ENCODE measurements at places on chromosomes 6 and 20.

- DNase-seq, result no peak
These were observed at the start of gene SAMD5 for GRCh38 chr6:147508042-147508865. Gene SAMD5, plus strand, starts transcription at chr6:147508690. Its CDS starts 239 bp downstream, at chr6:147508929.

DNA sequence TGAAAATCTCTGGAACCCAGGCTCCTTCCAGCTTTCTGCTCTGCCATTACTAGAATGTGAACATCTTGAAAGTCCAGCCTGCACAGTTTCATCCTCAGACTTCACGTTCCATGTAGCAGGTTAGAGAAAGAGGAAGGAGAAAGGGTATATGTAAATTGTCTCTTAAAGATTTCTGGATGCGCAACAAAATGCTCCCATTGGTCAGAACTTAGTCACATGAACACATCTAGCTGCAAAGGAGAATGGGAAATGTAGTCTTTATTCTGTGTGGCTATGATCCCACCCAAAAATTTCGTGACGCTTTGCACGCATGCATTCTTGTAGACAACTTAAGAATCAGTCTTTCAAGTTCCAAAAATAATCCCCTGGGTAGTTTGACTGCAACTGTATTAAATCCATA, 46.4 kb upstream of the CHD6 start:
- no peak for DNase-seq

GRCh38 chr6:39610221-39610620, 115.0 kb downstream of the KIF6 start:
- DNase-seq, result no peak

- DNase-seq, result no peak
These were observed 11.8 kb downstream of the NOL4L start for GRCh38 chr20:32573167-32573851.

DNA sequence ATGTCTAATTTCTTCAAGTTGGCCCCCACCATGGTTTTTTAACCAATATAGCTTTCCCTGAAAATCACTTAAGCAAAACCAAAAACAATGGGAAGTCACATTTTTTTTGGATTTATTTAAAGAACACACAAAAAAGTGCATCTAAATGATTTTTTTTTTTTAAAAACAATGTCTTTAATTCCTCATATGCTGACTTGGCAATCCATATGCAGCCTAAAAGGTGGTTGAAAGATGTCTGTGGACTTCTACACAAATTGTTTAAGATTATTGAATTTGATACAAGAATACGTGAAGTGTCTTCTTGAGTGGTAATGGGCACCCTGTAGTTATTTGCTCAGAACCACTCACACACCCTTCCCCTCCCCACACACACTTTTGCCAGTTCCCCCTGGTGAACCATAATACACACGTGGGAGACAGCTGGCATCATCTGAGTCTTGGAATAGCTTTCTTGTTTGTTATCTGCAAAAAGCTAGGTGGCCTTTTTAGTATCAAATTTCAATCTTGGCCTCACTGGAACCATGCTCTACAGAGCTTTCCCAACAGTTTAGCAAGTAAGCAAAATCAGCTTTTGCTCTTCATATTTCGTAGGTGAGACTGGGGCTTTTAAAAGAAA, 60.9 kb upstream of the TULP1 start:
- no peak for DNase-seq

- no peak for DNase-seq
These were observed 185.8 kb upstream of the MAN1A1 start for GRCh38 chr6:119535332-119535731.

- peak; percentile 27 for DNase-seq
These were observed 453 bp downstream of the KCNQ5 start for GRCh38 chr6:72622094-72622940.

- DNase-seq, result no peak
These were observed 63.1 kb downstream of the ATXN1 start for GRCh38 chr6:16698162-16698533.

DNA sequence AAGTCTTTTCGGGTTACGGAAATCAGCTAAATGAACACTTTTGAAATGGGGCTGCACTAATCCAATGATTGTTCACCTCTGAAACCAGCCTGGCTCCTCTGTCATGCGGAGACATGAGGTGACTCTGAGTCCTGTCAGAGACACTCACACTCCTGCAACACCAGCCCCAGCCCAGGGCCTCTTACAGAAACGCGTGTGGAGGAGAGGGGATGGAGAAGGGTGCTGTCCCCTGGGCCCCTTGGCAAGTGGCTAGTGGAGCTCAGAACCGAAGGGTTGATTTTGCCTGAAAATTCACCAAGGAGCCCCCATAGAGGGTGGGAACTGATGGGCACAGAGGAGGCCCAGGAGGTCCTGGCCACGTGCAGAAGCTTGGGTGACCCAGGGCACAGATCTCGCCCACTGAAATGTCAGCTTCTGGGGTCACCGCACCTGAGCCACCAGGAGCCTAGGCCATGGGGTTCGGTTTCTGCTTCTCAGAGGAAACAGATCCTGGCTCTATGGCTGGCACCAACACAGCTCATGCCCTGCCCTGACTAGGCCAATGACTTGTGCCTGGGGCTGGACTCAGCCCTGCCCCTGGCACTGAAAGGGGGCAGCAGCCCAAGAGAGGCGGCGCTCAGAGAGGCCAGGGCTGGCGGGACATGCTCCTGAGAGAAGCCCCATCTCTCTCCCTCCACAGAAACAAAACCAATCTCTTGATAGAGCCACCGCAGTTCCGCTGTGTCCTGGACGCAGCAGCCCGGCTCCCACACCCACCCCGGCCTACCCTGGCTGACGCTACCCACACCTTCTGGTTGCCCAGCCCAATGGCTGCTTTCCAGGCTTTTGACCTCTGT, 144.7 kb downstream of the ERMARD start:
- DNase-seq, result no peak

GRCh38 chr20:51462566-51463276, 79.8 kb downstream of the NFATC2 start:
- no peak for DNase-seq

DNA sequence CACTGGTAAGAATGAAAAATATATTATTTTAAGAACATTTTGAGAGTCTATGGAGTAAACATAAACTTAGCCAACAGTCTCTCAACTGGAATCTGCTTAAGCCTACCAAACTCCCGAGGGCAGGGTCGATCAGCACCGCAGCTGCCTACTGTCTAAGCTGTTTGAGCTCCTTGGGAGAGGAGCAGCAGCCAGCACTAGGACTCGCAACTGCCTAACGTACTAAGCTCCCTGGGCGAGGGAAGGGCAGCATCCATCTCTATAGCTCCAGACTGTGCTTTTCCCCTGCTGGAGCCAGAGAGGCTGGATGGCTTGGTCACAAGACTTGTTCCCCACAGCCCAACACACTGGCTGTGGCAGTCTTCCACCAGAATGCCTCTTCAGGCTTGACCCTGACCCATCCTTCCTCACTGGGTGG, 96.4 kb downstream of the MOXD1 start:
- DNase-seq, result no peak

- DNase-seq, result no peak
These were observed 214.1 kb downstream of the COL12A1 start for GRCh38 chr6:74991573-74992332.

DNA sequence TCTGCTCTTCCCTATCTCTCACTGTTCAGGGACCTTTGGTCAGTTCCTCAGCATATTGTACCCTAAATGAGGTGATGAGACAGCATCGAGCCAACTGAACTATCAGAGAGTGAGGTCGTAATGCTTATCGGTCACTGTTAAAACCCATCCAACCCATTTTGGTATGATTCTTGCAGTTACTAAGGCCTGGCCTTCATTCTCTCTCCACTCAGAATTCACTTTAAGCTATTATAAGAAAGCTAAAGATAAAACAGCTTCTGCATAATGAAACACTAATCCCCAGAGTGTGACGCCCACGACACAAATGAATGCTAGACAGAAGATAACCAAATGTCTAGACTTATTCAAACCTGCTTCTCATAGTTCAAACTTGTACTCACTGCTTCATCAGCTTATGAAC, 175.8 kb downstream of the GMPR start:
- no peak for DNase-seq

DNA sequence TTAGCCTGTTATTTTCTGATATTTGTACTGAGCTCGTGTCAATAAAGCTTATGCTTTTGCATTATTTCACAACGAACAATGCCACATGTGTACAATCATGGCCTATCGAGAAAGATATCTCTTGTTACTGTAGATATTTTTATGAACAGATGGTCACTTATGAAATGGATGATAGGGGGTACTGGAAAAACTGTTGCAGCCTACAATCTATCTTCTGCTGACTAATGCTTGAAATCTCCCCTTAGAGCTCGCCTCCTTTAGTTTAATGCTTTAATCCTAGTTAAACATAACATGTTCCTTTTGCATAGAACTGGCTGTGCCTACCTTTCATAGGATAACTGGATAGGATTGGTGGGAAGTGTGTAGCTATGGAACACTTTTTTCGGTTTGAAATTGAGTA, 296.2 kb downstream of the FARS2 start:
- no peak for DNase-seq

- DNase-seq, result no peak
These were observed 113.0 kb upstream of the CEP162 start for GRCh38 chr6:84340422-84340821.

- DNase-seq, result no peak
These were observed 25.1 kb upstream of the AVP start for GRCh38 chr20:3109350-3110302.

- no peak for DNase-seq
These were observed 107.5 kb downstream of the DTNBP1 start for GRCh38 chr6:15555101-15556038.
